ENCODE measurements at places on chromosomes 12 and 14.

- no peak for DNase-seq
Measured at GRCh38 chr12:80100591-80100990, 1.3 kb downstream of the OTOGL start.

DNA sequence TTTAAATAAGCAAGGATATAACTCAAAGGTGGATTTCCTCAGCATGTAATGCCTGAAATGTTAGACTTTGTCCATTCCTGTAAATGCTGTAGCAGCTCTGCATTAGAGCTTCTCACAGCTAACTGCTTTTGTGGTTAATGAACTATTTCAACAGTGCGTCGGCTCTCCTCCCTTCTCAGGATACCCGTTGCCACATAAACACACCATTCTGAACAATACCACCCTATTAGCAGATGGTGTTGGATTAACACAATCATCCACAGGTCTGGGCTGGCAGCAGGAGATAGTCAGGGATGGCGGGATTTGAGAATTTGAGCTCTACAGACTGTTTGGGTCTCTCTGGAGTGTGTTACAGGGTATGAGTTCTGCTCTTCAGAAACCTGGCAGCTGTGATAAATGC, 33.5 kb upstream of the C12orf42 start:
- no peak for DNase-seq

DNA sequence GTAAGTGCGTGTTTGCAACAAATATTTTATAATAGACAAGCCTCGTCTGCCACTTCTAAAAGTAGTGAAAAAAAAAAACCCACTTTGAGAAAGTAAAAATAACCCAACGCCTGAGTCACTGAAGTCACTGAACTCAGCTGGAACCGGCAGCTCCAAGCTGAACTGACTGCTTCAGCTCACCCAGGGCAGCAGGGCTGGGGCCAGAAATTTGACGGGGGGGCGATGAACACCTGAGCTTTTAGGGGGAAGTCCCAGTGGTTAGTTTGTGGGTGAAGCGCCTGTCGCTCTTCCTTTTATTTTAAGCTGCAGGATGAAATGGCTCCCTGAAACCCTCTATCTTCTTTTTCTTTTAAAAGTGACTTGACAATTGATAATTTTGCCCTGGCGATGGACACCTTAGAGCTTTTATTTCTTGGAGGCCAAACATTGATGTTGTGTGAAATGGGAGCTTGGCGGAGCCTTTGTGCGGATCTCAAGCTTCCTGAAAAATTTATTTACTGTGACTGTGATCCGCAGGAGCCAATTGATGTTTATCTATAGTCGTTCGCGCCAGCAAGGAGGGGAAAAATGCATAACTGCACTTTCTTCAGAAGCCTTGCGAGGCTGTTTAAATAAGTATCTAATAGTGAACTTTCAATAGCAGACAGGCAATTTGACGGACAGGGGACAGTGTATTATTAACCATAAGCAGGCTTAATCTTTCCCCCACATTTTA, 173.2 kb upstream of the MYL2 start:
- no peak for DNase-seq

GRCh38 chr12:59383079-59383822, 212.6 kb upstream of the SLC16A7 start:
- DNase-seq: no peak

DNA sequence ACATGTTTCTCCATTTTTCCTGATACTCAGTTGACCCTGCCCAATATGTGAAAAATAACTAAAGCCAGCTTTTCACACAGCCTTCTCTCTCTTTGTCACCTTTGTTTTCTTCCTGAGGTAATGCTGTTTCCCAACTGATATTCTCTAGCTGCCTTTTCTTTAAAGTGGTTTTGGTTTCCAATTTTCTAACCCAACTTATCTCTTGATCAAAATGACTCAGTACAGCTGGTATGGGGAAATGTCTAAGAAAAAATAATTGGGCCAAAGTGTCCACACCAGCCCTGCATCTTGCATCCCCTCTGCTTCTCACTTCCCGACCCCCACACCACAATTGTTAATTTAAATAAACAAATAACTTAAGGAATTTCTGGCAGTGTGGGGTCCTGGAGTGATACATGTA, 193.8 kb downstream of the SYT1 start:
- DNase-seq: no peak

DNA sequence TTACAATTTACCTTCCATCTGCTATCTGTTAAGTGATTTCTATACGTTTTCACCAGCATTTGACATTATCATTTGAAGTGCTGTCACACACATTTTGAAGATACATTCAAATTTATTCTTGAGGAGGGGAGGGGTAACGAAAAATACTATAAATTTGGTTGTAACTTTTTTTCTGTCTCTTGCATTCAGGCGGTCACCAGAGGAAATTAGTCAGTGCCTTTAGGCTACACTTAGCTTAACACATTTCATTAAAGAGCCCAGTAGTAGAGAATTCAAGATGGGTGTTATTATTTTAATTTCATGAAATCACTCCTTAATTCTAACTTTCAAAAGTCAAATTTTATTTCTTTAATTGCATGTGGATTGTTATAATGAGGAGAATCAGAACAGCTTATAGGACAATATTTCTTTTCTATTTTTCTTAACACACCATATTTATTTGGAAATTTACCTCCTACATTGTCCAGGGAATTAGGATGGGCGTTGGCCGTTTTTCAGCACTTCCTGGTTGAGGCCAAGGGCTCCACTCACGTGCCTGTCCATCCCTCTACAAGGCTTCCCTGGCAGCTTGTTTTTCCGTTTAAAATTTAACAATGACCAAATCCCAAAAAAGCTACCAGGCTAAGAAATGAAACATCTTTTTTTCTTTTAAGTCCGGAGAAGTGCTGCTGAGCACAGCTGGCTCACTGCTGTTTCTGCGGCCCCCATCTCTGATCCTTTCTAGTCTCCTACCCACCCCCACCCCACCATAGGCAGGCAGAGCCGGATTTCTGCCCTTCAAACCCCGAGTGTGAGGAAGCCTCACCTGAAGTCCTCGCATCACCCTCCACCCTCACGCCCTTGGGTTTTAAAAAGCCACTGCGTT, 1.1 kb upstream of the FAR2 start:
- DNase-seq: no peak
